Inflammatory macrophage treated with lipopolysaccharide for 4 hours (primary cell): ENCODE measurements at places on chromosomes 16 and 17.
A peak's percentile ranks its signal among the peaks of the same experiment; 100 is the strongest.

DNA sequence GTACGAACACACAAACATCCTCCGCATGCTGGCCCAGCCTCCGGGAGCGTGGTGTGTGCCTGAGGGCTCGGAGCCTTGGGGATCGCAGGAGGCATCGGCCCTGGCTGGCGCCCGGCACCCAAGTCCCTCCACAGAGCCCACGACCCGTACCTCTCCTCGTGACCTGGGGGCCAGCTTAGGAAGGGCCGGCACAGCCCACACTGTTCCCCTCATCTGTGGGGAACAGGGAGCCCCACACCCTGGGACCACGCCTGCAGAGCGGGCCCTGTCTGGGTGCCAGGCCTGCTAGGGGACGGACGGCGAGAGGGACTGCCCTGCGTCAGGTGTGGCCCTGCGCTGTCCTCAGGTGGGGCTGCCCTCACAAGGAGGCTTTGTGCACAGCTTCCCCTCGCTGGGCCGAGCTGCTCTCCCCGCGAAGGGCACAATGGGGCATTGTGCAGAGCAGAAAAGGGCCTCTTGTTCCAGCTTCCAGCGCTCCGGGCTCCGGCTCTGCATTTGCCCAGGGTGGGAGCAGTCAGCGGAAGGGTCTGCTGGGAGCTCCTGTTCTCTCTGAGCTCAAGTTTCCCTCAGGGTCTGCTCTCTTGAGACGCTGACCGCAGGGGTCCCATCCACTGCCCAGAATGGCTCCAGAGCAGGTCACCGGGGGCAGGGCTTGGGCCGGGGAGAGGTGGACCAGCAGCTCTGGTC, 1.7 kb upstream of the LMF1 start:
- no peak for DNase-seq

DNA sequence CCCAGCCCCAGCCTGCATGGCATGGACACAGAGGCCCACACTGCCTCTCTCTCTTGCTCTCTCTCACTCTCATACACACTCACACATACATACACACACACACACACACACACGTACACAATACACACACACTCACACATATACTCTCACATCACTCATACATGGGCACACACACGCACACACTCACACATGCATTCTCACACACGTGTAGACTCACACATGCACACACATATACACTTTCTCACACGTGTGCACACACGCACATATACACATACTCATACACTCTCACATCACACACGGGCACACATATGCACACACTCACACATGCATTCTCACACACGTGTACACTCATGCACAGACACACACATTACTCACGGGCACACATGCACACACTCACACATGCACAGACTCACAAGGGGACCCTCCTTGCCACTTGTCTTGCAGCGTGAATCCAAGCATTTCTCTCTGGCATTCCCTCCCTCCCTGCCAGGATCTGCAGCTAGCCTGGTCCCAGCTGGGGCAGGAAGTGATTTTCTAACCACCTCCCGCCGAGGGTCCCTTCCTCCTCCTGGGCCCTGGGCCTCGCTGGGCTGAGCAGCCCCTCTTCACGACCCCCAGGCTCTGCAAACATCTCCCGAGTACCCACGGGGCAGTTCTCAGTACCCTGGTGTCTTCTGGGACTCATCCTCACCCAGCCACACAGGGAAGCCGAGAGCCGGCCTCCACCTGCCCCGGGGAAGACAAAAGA, 37.5 kb downstream of the IL21R start:
- no peak for DNase-seq

- no peak for DNase-seq
Measured at GRCh38 chr16:83453977-83454376, 353.8 kb upstream of the HSBP1 start.

DNA sequence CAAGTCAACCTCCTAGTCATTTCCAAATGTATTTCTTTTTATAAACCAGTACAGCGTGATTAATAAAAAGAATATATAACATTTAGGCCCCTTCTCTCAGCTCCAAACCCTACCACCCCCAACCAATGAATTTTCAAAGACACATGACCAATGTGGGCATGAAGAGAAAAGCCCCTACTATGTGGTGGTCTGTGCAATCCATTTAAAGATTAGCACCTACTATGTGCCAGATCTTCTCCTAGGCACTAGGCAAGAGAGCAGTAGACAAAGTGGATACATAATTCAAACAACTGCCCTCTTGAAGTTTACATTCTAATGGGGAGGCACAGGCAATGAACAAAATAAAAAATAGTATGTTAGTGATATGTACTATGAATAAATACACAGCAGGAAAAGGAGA, 19.4 kb downstream of the AXIN2 start:
- no peak for DNase-seq

DNA sequence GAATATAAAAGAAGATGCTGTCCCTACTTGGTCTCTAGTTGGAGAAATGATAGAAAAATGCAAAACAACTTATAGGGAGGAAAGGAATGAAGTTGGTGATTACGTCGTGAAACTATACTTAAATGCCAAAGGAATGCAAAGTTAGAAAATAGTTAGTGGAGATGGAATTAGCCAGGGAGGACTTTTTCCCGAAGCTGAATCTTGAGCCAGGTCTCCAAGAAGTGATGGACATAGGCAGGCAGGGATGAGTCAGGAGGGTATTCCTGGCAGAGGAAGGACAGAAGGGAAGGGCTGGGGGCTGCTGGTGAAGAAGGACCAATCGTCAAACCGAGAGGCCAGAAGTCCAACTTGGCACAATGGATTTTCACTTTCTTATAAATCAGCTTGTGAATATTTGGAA, 1.8 kb downstream of the SNTB2 start:
- no peak for DNase-seq

DNA sequence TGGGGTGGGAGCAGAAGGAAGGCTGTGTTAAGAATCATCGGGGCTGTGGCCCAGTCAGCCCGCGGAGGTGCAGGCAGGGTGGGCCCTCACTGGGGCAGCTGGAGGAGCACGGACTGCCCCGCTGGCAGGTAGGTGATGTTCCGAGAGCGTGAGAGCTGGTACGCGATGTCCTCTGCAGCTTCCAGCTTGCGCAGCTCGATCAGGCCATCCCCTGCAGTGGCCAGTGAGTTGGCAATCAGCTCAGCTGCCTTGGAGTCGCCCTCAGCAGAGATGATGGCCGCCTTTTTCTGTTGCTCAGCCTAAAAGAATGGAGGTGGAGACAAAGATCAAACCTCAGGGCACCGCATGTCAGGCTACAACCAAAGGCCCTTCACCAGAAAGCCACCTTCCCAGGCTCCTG, 9.8 kb downstream of the PHB1 start:
- DNase-seq, result no peak

GRCh38 chr17:8435245-8436168, at the start of gene NDEL1:
TSS of gene NDEL1 (plus strand) at chr17:8435884. CDS start at chr17:8444272, 8,388 bp downstream.
- DNase-seq, result peak; percentile 99

GRCh38 chr16:19232988-19233387, 52.5 kb upstream of the CLEC19A start:
- no peak for DNase-seq

DNA sequence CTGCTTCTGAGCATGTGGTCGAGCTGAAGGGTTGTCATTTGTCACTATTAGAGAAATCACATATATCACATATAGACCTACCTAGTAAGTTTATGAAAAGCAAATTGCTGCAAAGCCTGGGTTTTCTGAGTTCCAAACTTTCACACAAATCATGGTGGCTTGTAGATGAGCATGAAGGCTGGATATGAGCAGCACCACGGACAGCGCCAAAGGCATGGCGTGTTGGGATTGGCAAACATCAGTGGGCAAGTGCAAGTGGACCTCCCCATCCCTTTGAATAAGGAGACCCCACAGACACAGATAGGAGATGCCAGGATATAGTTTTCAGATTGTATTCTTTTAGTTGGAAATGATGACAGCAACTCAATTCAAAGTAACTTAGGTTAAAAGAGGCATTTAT, 77.6 kb upstream of the CACNG3 start:
- DNase-seq, result no peak
